ENCODE measurements at places on chromosomes 5 and 9.

DNA sequence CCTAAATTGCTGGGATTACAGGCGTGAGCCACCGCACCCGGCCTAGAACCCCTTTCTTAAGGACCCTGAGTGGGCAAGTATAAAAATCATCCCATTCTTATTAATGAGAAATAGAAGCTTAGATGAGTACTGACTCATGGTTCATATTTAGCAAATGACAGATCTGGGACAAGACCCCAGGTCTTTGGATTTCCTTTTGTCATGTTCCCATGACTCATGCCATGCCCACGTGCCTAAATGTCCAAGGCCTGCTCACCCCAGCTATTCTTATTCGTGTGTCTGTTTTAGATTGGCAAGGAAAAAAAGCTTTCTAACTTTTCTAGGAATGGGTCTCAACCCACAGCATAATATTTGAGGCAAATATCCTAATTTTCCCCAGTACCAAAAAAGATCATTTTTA lies 57.7 kb upstream of the RPS23 start:
- no peak for DNase-seq

GRCh38 chr5:11037941-11038340 lies 276.9 kb upstream of the DAP start:
- DNase-seq: no peak

GRCh38 chr5:150302301-150303069 lies at the start of gene ARSI:
ARSI (minus strand) TSS chr5:150302905; CDS start chr5:150302373, 532 bp downstream.
- peak; percentile 70 for DNase-seq

GRCh38 chr5:53397141-53397757 lies 83.2 kb upstream of the FST start:
- no peak for DNase-seq
